ENCODE measurements at places on chromosomes 6 and 20. TPM values are rescaled to one million over a fixed set of nuclear protein-coding genes. Genes with fewer than 3 reads are reported as not detected.

Gene CYP39A1
- total RNA-seq: 1.1 TPM

- no peak for DNase-seq
Measured at GRCh38 chr6:139295901-139296300, 4.1 kb upstream of the TXLNB start.

GRCh38 chr6:99409672-99410071 lies 15.4 kb downstream of the PNISR start:
- no peak for DNase-seq

Gene TMEM14C
- total RNA-seq: 84.8 TPM

- DNase-seq: no peak
Measured at GRCh38 chr6:116444092-116444491, 17.1 kb upstream of the CALHM6 start.

DNA sequence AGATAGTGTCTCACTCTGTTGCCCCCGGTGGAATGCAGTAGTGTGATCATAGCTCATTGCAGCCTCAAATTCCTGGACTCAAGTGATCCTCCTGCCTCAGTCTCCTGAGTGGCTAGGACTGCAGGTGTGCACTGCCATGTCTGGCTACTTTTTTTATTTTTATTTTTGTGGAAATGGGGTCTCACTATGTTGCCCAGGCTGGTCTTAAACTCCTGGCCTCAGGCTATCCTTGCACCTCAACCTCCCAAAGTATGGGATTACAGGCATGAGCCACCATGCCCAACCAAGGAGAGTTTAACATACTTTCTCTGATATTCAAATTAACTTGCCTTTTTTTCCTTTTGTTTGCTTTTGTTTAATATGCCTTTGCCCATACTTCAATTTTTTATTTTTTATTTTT lies 10.4 kb upstream of the ACTR5 start:
- no peak for DNase-seq

- no peak for DNase-seq
Measured at GRCh38 chr6:100057941-100058340, 63.9 kb upstream of the MCHR2 start.

DNA sequence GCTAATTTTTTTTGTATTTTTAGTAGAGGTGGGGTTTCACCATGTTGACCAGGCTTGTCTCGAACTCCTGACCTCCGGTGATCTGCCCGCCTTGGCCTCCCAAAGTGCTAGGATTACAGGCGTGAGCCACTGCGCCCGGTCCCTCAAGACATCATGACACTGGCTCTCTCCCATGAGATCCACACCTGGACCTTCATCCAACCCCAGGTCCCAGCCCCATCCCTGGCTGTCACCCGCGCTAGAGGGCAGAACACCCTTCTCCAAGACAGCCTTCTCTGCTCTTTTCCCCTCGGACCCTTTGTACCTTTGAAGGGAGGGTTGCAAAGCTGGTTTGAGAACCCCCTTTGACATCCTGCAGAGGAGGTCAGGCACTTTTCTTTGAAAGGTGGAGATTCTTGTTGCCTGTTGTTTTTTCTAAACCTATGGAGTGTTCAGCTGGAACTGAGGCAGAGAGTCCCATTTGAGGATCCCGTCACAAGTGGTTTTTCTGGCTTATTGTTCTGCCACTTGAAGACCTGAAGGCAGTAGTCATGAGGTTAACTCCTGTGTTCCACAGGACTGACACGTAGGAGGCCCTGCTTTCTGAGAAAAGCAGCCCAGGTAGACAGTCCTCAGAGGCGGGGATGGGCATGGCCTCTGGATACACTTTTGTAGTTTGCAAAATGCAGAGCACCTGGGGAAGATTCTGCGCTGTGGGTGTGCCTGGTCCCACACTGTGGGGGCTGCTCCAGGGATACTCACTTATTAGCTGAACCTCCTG lies 171.1 kb upstream of the SNX9 start:
- peak; percentile 87 for DNase-seq

DNA sequence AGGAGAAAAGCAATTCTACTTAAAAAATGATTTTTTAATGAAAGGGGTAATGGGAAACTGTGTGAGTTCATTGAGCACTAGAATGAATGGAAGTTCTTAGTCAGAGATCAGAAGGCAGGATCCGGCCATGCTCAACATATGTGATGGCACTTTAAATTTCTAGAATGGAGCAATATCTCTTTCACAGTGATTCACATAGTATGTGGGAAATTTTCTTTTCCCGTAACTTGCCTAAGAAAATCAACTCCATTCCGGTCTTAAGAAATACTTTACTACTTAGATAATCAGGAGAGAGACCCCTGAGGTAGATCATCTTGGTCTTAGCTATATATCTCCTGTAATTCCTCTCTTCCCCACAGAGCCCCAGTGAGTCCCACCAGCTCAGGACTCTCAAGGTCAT lies 131.8 kb downstream of the SCML4 start:
- no peak for DNase-seq

DNA sequence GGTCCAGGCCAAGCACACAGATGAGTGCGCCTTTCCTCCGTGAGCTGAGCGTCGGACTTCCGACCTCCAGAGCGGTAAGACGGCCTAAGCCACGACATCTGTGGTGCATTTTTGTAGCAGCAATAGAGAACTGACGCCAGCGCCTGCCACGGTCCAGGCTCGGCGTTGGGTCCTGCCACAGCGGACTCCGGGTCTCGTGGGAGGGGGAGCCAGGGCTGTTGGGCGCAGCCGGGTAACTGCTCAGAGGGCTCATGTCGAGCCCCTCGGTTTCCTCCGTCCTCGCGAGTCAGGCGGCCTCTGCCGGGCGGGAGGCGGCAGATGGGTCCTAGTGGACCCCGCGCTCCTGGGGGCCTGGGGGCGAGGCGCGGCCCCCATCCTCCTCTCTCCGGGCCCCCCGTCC lies 216.1 kb downstream of the QKI start:
- no peak for DNase-seq

Data from mesenteric fat pad (tissue), 1 donor.